ENCODE measurements at places on chromosomes 2 and 18. TPM values are rescaled to one million over a fixed set of nuclear protein-coding genes. Genes with fewer than 3 reads are reported as not detected.

Gene SERPINE2
- 131 TPM for polyA plus RNA-seq

Gene HOXD1
- polyA plus RNA-seq: 11.7 TPM

Gene REG1B
- not detected for polyA plus RNA-seq

Gene ALKAL2
- polyA plus RNA-seq: 6.7 TPM

Gene PRKCE
- polyA plus RNA-seq: 8.8 TPM

Gene SCYGR4
- not detected for polyA plus RNA-seq

Gene TFCP2L1
- 52.8 TPM for polyA plus RNA-seq

Gene TMEM237
- 57.0 TPM for polyA plus RNA-seq

Gene ALS2
- polyA plus RNA-seq: 25.9 TPM

Gene ATP6V1B1
- polyA plus RNA-seq: 78.8 TPM

Gene C2orf74
- 46.9 TPM for polyA plus RNA-seq

Gene GAREM2
- 7.0 TPM for polyA plus RNA-seq

Gene GPR35
- polyA plus RNA-seq: 1.7 TPM

Gene GALR1
- 0.06 TPM for polyA plus RNA-seq

Gene C2orf80
- not detected for polyA plus RNA-seq

Gene GYPC
- polyA plus RNA-seq: 57.8 TPM

Gene NETO1
- 1.9 TPM for polyA plus RNA-seq

Gene KLHL30
- polyA plus RNA-seq: 0.17 TPM

Gene SERPINB13
- polyA plus RNA-seq: 0.01 TPM

Gene SPDYA
- polyA plus RNA-seq: 1.7 TPM

Gene CROCC2
- 0.03 TPM for polyA plus RNA-seq

Gene SRD5A2
- 0.10 TPM for polyA plus RNA-seq

Gene UGT1A3
- polyA plus RNA-seq: not detected

Gene EML6
- polyA plus RNA-seq: 11.8 TPM

Gene SCN3A
- 0.84 TPM for polyA plus RNA-seq

Gene NEU2
- not detected for polyA plus RNA-seq

Gene HOXD13
- polyA plus RNA-seq: 0.41 TPM

Gene NTSR2
- polyA plus RNA-seq: not detected

Gene STRN
- polyA plus RNA-seq: 22.9 TPM

Gene LIPT1
- polyA plus RNA-seq: 14.2 TPM

Gene DLX2
- 0.25 TPM for polyA plus RNA-seq

Gene KLF7
- polyA plus RNA-seq: 21.0 TPM

Gene GPAT2
- 3.2 TPM for polyA plus RNA-seq

Gene SLC14A1
- polyA plus RNA-seq: 4.7 TPM

Gene TDRD15
- polyA plus RNA-seq: not detected

Gene DAPL1
- 62.1 TPM for polyA plus RNA-seq

All from right renal pelvis (tissue), 4 donors.